Activated CD4-positive, alpha-beta T cell treated with anti-CD3 and anti-CD28 coated beads, Interleukin-2, amount 50 U/mL, for 48 hours (primary cell): ENCODE measurements at places on chromosomes 6 and 20.

- DNase-seq, result no peak
These were observed 25.7 kb downstream of the KCNK5 start for GRCh38 chr6:39203436-39204159.

- DNase-seq, result no peak
These were observed 881 bp upstream of the MCM3 start for GRCh38 chr6:52285177-52286068.

DNA sequence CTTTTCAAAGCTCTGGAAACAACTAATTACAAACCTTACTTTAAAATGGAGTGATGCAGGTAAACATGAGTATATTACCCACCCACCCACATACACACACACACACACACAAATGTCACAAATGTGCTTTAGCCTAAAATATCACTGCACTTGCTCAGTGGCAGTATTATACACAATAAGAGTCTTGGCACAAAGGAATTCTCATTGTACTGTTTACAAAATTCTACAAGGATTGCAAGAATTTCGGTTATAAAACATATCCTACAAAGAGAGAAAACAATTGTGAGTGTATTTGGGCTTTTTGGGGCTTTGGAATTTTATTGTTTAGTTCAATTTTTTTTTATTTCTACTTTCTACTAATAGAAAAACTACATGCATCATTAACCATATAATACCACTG lies 113.2 kb upstream of the BEND6 start:
- DNase-seq, result no peak

DNA sequence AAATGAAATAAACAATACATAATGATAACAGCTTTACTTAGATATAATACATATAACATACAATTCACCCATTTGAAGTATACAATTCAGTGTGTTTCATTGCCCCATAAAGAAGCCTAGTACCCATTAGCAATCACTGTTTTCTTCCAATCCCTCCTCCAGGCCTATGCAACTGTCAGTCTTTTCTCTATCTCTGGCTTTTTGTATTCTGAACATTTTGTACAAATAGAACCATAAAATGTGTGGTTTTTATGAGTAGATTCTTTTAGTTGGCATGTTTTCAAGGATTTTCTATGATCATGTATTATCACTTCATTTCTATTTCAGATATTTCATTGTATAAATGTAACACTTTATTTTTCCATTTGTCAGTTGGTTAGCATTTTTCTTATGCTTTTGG lies 54.6 kb upstream of the MYO6 start:
- no peak for DNase-seq

GRCh38 chr6:127897484-127897883 lies 3.4 kb downstream of the THEMIS start:
- DNase-seq, result no peak
